GM13977 (cell line): ENCODE measurements at places on chromosomes 2 and 18.

GRCh38 chr2:126531029-126531428 is 124.9 kb upstream of the GYPC start:
- no peak for DNase-seq

DNA sequence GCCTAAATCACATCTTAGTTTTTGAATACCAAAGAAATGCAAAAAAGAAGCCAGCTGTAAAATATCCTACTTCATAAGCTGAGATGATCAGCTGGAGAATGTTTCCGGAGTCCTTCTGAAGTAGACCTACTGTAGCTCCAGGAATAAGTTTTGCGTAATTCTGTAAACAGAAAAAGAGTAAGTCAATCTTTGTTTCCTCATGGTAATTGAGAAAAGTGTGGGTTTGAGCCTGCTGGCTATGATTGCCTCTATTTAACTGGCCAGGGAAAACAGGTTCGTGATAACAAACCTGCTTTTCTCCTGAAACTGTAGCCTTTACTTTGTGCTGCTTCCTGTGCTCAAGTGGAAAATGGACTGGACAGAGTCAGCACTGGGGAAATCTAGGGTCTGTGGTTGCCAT is 58.2 kb downstream of the ITGB6 start:
- DNase-seq, result no peak

DNA sequence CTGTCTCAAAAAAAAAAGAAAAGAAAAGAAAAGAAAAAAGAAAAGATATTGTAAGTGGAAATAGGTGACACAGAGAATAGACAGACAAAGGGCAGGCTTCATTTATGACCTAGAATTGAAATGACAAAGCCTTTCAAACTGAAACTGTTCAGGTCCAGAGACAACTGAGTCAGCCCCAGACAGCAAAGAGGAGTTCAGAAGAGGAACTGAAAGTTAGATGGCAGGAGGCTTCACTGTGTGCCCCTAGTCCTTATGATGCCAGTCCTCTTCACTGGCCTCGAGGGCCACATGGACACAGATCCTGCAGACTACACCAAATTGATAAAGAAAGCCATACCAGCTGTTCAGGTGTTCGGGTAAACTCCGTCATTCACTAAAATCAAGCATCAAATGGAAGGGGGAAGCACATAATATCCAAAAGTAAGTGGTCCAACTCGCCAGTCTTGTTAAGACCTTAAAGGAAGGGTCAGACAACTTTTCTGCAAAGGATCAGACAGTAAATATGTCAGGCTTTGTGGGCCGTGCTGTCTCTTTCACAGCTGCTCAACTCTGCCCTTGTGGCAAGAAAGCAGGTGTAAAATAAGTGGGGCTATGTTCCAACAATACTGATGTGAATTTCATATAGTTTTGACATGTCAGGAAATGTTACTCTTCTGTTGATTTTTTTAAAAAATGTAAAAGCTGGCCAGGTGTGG is 231.9 kb upstream of the MGAT5 start:
- DNase-seq, result peak; percentile 81

DNA sequence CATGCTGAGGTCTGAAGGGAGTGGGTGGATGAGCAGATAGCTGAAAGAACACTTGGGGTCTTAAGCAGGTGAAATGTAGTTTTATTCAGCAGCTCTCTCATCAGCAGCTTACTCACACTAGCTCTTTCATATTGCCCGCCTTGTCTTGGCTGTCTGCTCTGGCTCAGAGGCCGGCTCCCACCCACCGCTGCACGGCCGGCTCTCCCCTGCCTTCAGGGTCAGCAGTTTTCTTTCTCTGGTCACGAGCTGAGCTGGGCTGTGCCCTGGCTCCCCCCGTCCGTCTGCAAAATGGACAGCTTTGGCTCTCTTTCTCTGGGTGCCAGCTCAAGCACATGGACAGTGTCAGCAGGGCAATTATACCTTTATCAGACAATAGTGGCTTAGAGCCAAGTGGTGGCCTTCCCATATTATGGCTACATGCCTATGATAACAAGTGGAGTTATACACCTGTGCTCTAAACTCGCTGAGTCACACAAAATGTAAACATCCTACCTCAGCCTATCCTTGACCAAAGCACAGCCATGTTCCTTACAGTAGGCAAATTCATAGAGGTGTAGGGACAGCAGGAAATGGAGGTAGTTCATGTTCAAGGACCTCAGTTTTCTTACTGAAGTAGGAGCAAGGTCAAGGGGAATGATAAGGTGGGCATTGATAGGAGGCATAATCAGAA is 224.8 kb downstream of the SOCS6 start:
- no peak for DNase-seq

DNA sequence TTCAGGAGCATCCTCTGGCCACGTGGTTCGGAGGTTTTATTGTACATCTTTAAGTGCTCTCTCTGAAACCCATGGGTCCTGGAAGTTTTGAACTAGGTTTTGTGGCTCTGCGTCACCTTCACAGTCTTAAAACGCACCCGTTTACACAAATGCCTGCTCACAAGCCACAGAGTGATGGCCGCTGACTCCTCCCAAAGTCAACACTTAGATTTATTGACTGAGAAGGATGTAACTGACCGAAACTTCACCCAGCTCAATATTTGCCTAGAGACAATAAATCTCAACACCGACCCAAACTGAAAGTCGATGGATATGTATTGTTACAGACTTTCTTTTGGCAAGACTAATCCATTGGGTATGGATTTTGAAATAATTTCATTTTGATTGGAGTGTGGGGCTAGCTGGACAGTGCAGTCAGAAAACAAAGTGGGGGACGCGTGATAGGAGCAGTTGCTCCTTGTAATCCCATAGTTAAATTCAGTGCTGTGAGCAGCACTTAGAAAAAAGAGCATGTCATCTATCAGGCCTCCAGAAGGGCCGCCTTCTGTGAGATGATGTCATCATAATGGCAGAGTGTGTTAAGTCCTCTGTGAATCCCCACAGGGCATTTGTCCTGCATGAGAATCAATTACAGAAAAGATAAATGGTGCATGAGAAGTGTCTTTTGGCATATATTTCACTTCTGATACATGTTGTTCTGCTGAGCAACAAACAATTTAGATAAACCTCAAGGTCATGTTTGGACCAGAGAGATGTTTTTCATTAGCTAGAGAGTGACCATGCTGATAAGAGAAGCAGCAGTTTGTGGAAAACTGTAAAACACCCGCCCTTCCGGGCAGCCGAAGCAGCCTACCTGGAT is 183.7 kb downstream of the INO80D start:
- no peak for DNase-seq
